ENCODE measurements at places on chromosomes 16 and 17. TPM values are rescaled to one million over a fixed set of nuclear protein-coding genes. Genes with fewer than 3 reads are reported as not detected.
A peak's percentile ranks its signal among the peaks of the same experiment; 100 is the strongest.

Gene TPSG1
- not detected for total RNA-seq

Gene ZNF385C
- 2.9 TPM for total RNA-seq

Gene TBC1D3D
- 1.0 TPM for total RNA-seq

Gene CACNG1
- 0.23 TPM for total RNA-seq

Gene CLEC10A
- total RNA-seq: not detected

Gene MAFG
- 25.5 TPM for total RNA-seq

Gene HOXB6
- total RNA-seq: 56.4 TPM

GRCh38 chr16:31274831-31275816, 15.3 kb downstream of the ITGAM start:
- H3K36me3 ChIP-seq: no peaks in the 10 kb centered on the region
- H3K27me3 ChIP-seq: peaks cover 4% of the 10 kb centered on the region

DNA sequence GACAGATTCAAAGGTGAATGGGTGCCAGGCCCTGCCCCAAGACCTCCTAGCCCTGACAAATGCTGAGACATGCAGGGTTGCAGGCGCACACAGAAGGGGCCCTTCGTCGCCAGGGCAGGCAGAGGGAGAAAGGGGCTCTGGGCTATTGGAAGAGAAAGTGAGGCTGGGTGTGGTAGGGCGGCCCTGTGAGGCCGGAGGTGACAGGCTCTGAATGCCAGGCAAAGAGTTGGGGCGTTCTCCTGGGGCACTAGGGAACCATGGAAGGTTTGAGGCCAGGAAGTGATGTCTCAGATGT, 26.4 kb upstream of the NXPH3 start:
- H3K4me1 ChIP-seq: peaks cover 10% of the 10 kb centered on the region
- no peaks in the 10 kb centered on the region for H3K36me3 ChIP-seq
- H3K27ac ChIP-seq: no peak overlapping the region

DNA sequence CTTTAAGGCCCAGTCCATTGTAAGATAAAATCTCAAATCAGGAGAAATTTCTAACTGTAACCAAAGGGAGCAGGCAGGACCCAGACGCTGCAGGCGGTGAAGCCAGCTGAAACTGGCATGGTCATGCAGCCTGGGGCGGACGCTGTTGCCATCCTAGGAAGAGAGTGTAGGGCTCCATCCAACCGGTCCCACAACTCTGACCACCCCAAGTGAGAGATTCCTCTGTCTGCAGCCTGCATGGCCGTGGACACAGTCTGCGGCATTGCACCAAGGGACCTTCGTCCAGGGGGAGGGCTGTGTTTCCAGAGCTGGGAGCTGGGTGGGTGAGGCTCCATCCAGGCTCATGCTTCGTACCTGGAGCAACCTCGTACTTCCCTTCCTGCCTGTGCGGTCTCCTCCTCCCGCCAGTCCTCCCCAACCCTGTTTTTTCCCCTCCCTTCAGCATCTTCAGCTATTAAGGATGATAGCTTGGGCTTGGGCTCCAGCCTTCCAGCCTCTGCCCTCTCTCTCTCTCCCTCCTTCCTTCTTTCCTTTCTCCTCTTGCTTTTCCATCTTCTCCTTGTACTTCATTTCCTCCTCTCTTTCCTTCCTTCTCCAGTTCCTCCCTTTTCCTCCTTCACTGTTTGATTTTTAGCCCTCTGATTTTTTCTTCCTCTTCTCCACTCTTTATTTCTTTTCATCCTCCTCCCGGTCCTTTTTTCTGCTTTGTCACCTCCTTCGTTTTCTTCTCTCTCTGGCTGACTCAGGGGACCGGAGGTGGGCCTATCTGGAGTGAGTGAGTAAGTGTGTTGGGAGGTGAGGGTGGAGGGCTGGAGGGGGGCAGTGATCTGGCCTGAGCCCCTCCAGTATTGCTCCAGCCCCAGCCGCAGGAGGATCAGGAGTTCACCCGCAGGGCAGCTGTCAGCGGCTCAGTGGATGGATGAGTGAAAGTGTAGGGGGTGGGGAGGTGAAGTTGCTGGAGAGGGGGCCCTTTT, 17.0 kb upstream of the LHX1 start:
- H3K4me3 ChIP-seq: peak overlapping the region; percentile 33
- no peaks in the 10 kb centered on the region for H3K36me3 ChIP-seq
- peak overlapping the region; percentile 80 for H3K27ac ChIP-seq
- no peak for DNase-seq
- H3K27me3 ChIP-seq: no peaks in the 10 kb centered on the region
- peaks cover 67% of the 10 kb centered on the region for H3K4me1 ChIP-seq

DNA sequence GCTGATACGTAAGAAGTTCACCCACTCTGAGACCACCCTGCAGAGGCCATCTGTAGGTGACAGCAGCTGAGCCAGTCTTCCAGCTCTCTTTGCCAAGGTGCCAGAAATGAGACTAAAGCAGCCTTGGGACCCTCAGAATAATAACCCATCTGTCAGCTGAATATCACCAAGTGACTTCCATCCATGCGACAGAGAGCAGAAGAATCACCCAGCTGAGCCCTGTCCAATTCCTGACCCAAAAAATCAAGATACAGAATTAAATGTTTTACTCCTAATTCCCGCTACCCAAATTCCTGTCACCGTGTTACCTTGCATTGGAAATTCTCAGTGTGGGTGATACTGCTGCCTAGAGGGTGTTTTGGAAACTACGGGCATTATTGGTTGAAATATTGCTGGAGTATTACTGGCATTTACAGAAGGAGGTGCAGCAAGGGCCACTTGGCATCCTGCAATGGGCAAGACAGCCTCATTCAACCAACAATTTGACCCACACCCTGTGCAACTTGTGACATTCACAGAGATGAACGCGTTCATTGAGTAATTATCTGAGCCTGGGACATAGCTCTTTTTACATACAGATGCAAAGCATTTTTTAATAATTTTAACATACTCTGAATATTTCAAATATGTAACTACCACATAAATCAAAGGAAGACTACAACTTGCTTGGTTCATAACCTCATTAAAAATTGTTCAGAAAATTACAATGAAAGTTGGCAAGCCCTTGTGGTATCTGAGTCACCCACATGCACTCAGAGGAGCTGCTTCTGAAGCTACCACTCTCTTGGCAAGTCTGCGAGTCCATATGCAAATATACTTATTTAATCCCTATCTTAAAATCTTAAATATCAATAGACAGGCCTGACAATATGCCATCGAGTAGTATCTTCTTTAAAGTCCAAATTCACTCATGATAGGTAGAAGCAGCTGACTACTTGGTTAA, 126.6 kb downstream of the C16orf95 start:
- H3K36me3 ChIP-seq: no peaks in the 10 kb centered on the region
- H3K27me3 ChIP-seq: no peaks in the 10 kb centered on the region
- no peak overlapping the region for H3K4me3 ChIP-seq
- peaks cover 2% of the 10 kb centered on the region for H3K4me1 ChIP-seq

- H3K4me1 ChIP-seq: peaks cover 52% of the 10 kb centered on the region
- H3K27ac ChIP-seq: peak overlapping the region; percentile 95
- peaks cover 15% of the 10 kb centered on the region for H3K36me3 ChIP-seq
- H3K4me3 ChIP-seq: no peak overlapping the region
These were observed 6.0 kb upstream of the LPCAT2 start for GRCh38 chr16:55502801-55503366.

DNA sequence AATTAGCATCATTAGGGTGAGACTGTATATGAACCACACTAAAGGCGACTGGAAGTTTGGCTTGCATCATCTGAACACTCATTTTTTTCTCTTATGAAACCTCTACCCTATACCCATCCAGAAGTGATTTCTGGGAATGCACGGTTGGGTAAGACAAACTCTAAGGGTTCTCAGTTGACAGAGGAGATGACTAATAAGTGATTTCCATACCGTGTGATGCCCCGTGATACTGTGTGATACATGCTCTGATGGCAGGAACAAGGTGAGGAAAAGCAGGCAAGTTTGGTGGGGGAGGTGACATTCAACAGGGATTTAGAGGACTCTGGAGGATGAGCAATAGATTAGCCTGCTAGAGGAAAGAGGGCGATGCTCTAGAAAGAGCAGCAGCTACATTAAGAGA, 156.4 kb upstream of the CCL2 start:
- H3K4me3 ChIP-seq: no peak overlapping the region
- H3K36me3 ChIP-seq: no peaks in the 10 kb centered on the region
- no peak for DNase-seq
- H3K27me3 ChIP-seq: peaks cover 23% of the 10 kb centered on the region
